GM19239 (cell line): ENCODE measurements at places on chromosomes 13 and 19.

DNA sequence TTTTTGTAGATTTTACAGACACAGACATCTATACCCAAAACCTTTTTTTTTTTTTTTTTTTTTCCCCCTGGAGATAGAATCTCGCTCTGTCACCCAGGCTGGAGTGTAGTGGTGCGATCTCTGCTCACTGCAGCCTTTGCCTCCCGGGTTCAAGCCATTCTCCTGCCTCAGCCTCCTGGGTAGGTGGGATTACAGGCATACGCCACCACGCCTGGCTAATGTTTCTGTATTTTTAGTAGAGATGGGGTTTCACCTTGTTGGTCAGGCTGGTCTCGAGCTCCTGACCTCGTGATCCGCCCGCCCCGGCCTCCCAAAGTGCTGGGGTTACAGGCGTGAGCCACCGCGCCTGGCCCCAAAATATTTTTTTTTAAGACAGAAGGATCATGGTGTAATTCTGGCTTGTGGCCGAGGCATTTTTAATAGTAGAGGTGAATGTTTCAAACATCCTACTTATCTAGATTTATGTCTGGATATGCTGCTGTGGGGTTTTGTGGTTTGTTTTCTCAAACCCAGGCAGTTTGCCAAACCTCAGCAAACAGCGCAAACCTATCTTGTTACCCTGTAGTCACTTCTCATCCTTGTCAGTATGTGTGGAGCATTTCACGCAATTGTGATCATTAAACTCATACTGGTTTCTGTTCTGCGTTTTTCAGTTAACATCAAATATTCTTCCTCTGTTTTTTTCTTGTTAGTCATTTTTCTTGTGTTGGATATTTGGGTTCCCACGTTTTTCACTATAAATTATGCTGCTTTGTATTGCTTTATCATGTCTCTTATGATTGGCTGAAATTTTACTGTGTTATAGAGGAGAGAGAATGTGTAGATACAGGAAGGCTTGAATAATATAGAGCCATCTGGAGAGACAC is 36.2 kb upstream of the GARRE1 start:
- DNase-seq, result no peak

GRCh38 chr19:2275588-2276428 is 6.2 kb downstream of the PEAK3 start:
- no peak for DNase-seq

DNA sequence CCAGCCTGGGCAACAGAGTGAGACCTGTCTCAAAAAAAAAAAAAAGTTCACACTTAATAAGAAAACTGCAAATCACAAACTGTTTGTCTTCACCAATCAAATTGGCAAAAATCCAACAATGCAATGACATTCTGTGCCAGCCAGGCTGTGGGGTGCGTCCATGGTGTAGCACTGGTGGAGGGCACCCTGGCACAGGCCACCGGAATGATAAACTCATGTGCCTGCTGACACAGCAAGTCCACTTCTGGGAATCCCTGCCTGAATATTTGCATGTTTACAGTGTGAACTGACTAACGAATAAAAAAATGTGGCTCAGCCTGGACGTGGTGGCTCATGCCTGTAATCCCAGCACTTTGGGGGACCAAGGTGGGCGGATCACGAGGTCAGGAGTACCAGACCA is 1.6 kb upstream of the LRRC25 start:
- DNase-seq, result no peak

GRCh38 chr19:1867349-1867724 is 4.0 kb upstream of the KLF16 start:
- DNase-seq, result no peak

DNA sequence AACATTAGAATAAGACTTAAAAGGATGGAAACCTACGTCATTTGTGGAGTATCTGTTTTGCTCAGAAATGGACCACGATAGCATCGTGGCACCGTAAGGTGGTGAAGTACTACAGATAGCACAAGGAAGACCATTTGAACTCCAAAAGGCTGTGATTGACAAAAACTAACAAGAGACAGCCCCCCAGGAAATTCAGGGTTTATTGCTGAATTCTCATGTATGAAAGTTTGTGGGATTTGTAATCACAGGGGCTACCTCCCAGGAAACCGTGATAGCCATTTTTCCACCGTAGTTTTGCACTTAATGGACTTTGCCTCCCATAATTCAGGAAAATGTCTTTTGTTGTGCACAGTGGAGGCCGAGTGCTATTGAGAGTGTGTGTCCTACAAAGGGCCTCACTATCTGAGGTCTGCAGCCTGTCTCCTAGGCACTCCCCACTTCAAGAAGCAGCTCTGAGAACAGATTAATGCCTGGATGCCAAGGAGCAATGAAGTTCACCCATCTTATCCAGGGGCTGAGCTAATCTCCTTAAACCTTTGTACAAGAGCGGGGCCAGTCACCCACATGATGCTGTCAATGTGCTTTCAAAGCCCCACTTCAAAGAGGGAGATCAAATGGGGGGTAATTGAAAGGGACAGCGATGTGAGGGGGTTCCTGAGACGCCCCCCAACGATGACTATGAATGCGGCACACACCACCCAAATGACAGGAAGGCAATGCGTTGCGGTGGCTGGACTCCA is 182.6 kb downstream of the COL4A1 start:
- no peak for DNase-seq
